ENCODE measurements at places on chromosomes 13 and 19.

- peak; percentile 92 for DNase-seq
Measured at GRCh38 chr13:39876258-39876657, 220.8 kb downstream of the COG6 start.

DNA sequence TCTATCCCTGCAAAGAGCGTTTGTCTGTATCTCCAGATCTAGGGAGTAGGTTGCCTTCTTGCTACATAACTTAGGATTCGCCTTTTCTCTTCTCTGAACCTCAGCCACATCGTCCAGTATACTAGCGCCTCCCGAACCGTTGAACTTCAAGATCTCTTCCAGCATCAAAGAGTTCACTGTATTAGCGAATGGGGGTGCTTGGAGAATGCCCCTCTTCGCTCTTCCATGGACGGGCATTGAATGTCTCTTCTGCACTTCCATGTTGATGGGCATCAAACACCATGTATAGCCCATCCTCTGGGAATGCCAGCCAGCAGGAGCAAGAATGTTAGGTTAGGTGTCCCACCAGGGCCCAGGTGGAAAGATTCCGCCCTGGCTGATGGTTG lies 575 bp upstream of the OXGR1 start:
- no peak for DNase-seq

DNA sequence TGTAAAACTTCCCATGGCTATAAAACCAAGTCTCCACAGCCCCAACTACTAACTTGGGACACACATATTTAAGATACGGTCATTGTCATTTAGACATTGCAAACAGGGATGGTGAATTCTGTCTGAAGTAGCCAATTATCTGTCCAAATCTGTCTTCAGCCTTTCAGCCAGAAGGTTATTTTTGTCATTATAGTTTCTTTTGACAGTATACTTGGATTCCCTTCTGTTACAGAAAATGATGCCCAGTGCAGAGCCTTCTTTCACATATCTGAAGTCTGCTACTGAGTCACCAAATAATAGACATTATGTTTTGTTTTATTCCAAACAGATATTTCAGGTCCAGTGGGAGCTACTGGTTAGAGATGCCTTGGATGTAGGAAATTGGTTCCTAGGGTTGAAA lies 452.4 kb upstream of the HTR2A start:
- DNase-seq: no peak

GRCh38 chr13:24629320-24629719 lies 50.9 kb upstream of the ATP12A start:
- DNase-seq: no peak

DNA sequence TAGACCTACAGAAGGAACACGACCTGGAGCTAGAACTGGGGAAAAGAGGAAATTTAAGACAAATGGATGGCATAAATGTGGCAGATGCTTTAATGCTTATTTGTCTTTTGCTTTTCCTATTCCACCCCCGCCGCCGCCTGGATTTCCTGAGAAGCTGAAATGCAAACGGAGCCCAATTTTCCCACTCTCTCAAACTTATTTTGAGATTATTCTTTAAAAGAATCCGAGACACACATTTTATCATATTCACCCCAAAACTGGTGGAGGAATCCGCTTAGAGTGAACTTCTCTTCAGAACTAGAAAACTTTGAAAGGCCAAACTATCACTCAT lies 5.8 kb downstream of the POU4F1 start:
- DNase-seq: no peak

DNA sequence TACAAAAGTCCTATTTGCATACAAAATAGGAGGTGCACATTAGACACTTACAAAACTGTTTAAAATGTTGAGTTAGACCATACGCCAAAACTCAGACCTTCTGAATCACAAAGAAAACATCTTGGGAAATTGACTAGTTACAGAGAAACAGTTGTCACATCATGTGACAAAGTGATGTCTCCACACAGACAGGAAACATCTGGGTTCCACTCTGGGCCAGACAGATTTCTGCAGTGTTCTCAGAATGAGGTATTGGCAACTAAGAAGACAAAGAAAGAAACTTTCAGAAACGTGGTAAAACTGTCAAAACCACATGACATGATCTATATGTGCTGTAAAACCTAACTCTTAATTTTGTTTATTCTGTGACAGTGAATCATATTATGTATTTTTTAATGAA lies 6.7 kb downstream of the ZNF793 start:
- DNase-seq: peak; percentile 14

GRCh38 chr13:98557937-98558792 lies 18.7 kb downstream of the STK24 start:
- DNase-seq: no peak

DNA sequence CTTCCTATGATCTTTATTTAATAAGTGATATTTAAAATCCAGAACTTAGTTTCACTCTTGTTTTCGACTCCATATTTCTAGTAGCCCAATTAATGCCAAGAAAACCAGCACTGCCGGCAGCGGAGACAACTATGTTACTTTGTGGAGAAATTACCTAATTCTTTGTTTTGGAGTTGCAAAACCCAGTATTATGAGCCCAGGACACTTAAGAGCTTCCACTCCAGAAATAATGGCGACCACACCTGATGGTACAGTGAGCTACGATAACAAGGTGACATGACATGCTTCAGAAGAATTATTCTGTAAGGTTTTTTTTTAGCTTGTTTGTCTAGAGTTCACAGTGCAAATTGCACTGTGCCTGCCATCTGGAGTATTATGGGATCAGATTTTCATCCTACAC lies 136.4 kb downstream of the ZAR1L start:
- DNase-seq: no peak

- peak; percentile 60 for DNase-seq
Measured at GRCh38 chr19:48844472-48844871, 8.2 kb upstream of the HSD17B14 start.

DNA sequence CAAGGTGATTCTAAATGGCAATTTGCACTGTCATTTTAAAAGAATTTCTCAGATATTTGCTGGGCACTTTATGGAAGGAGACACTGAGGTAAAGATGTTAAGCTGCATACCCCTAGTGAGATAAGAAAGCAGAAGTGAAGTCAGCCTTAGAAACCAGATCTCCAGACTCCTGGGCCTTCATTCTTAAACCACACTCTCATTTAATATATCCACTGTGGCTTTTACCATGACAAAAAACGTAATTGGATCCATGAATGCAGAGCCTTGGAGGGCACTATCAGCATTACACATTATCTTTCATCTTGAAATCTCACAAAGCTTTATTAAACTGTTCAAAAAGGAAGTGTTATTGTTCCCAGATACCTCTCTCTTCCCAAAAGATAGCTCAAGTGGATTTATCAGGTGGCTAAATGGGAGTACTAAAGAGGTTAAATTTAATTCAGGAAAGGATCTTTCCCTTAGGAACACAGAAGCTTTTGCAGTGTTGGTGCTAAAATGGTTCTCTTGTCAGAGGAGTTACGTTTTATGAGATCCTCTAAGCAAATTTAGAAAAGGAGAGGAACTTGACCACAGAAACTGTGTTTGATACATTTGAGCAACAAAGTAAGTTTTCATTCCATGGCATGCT lies 1060.4 kb downstream of the EFNB2 start:
- no peak for DNase-seq
